Cerebellum (tissue), 4 donors: ENCODE measurements at places on chromosomes 7 and 10.

DNA sequence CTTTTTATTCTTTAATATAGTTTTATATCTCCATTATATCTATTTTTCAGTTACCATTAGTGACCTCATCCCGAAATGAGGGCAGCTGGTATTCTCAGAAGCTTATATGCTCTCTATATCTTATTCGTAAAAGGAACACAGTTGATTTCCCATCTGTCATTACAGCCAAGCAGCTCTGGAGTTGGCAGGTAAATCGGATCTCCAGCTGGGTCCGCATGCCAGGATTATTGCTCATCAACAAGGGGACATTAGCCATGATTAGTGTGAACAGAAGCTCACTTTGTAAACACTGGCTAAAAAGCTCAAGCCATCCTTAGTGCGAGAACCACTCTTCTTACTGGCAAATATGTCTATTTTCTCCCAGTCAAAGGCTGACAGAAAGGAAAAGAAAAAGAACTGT lies 180.3 kb downstream of the NPSR1 start:
- DNase-seq, result peak; percentile 83

- DNase-seq, result no peak
These were observed 30.1 kb downstream of the BTBD16 start for GRCh38 chr10:122301055-122301810.

DNA sequence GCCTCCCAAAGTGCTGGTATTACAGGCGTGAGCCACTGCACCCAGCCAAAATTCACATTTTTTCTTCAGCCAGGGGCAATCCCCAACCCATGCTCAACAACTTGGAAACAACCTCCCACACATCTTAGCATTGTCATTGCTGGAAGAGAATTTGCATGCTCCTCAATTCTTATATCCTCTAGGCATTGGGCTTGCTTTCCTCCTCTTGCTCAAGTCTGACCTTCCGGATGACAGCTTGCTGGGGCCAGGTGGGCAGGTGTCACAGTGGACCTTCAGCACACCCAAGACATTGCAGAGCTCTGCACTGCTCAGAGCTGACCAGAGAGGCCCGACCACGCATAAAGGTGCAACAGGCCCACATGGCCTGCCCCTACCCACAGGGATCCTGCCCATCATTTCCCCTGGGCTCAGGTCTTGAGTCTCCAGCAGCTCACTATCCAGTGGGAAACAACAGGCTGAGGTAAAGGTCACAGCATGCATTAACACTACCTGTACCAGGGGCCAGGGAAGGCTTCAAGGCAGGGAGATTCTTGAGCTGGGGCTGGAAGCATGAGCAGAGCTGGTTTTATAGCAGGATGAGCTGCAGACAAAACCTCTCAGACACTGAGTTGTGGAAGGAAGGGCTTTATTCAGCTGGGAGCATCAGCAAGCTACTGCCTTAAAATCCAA lies 6.8 kb upstream of the GPR15LG start:
- DNase-seq, result no peak

DNA sequence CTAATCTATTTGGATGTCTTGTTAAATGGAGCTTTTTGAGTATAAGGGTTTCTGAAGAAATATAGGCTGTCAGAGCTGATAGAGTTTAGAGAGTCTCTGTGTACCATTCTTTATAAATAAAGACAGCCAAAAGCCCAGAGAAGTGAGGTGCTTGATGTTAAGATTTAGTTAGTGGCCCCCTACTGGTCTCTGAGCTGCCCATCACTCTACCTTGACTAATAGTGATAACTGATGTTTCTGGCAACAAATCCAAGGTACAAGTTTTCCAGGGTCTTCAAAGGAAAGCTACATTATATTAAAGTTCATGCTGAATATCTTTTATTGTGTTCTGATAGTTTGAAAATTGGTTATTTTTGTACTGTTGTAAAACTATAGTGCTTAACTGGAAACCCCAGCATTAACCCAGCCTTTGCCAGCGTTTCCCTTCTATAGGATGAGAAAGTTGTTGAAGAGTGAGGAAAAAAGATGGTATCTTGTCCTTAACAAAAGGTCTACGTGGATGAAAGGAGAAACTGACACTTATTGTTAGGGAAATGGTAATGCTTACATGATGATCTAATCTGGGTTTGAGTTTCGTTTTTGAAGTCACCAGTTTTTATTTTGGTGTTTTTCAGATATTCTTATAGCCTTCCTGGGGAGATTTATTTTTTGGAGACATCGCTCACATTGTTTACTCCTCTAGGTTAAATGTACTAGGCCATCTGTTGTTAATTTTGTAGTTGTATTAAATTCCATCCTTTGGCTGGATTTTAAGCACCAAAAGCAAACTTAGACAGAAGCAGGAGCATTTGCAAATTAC lies 79.0 kb downstream of the AUTS2 start:
- no peak for DNase-seq

DNA sequence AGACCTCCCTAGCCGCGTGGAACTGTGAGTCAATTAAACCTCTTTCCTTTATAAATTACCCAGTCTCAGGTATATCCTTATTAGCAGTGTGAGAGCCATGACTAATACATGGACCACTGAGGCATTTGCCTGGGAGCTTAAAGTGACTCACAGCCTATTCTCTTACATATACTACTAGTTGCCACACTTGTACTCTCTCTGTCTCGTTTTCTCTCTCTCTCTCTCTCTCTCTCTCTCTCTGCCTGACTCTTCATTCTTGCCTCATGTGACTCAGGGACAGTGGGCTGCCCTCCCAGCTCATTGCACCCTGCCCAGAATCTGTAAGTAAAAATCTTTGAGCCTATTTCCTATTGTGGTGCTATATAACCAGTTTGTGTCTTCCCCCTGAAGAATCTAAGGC lies 238.5 kb upstream of the MAGI2 start:
- no peak for DNase-seq

DNA sequence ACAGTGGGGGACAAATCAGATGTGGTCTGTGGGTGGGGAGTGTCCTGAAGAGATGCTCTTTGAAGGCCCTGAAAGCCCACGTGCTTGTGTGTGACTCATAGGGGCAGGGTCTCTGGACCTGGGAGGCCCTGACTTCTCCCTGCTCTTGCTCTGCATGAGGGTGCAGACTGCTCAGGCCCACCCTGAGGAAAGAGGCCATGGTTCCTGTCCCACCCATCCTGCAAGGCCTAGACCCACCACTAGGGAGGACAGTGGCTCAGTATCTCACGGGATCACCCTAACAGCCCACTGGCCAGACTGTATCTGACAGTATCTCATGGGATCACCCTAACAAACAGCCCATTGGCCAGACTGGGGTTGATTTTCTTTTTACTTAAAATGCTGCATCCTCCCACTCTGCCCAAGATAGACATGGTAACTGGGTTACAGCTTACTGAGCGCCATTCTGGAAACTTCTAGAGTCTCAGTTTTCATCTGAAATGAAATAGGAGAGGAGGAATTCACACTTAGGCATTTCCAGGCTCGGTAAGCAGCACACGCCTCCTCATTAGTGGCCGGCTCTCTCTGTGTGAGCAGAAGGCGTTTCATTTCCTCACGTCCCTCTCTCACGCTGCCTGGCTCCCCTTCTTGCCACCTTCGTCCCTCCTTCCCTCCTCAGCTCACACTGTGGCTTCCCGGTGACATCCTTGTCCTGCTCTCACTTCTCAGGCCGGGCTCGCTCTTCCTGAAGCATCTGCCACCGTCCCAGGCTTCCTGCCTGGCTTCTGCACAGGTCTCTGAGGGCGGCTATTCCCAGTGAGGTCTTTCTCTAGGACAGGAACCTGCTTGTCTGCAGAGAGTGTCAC lies 242.6 kb downstream of the GLRX3 start:
- DNase-seq, result no peak

DNA sequence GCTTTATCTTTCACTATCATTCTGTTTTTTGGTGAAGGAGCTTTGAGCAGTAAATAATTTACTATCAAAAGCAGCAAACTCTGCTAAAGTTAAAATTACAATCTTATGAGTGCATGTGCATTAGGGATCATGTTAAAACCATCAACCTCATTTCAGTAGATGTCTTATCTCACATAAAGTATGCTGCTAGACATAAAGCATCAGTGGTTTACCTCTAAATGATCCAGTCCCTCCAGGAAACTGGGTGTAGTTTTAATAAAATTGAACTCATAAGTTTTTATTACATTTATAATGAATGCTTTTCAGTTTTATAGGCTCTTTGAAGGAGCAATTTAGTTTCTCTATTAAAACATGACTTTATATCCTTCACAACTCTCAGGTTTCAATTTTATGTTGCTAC lies 108.7 kb downstream of the LRRN3 start:
- DNase-seq, result no peak

- no peak for DNase-seq
These were observed 395.4 kb downstream of the SFMBT2 start for GRCh38 chr10:7015457-7015856.

DNA sequence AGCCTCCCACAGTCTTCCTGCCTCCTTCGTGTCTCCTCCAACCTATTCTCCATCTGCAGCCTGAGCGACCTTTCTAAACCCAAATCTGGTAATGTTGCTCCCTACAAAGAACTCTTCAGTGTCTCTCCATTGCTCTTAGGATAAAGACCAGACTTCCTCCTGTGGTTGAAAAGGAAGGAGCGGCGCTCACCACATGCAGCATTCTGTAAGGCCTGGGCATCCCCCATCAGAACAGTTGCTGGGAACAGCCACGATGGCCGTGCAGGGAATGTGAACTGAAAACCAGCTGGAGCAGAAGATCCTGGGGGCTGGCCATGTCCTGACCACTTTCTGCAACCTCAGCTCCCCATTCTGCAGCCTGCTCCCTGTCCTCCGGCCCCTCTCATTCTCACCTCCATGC lies 237.8 kb upstream of the ZMIZ1 start:
- no peak for DNase-seq

GRCh38 chr7:129952086-129952652 lies 591 bp downstream of the UBE2H start:
- DNase-seq, result peak; percentile 60

GRCh38 chr7:29825775-29826529 lies 19.6 kb downstream of the WIPF3 start:
- no peak for DNase-seq

DNA sequence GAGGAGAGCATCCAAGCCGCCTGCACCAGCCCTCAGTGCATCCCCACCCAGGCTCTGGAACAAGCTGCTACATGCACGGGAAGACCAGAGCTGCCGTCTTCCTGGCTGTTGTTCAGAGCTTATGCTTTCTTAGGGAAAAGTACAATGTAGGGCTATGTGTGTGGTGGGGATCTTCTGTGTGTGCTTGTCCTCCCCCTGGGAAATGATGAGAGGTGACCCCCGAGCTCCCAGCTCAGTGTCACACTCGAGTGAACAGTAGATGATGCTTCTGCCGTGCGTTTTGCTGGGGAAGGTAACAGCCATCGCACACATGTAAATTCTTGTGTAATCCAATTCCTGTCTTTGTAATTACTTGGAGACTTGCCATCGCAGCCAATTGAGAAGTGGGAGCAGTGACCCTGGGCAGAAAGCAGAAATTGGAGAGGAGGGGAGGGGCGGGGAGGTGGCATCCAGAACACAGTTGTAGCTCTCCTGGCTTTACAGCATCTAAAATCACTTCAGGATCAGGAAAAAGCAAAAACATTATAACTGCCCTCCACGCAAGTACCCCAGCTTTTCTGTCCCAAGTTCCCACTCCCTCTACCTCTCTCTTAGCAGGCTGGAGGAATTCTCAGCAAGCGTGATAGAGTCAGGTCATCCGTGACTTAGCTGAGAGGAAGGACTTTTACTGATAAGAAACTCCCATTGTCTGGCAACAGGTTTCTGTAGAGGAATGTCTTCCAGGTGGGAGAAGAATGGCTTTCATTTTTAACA lies 149.6 kb downstream of the TCF7L2 start:
- no peak for DNase-seq
